ENCODE measurements at places on chromosomes 3 and 15. TPM values are rescaled to one million over a fixed set of nuclear protein-coding genes. Genes with fewer than 3 reads are reported as not detected.

DNA sequence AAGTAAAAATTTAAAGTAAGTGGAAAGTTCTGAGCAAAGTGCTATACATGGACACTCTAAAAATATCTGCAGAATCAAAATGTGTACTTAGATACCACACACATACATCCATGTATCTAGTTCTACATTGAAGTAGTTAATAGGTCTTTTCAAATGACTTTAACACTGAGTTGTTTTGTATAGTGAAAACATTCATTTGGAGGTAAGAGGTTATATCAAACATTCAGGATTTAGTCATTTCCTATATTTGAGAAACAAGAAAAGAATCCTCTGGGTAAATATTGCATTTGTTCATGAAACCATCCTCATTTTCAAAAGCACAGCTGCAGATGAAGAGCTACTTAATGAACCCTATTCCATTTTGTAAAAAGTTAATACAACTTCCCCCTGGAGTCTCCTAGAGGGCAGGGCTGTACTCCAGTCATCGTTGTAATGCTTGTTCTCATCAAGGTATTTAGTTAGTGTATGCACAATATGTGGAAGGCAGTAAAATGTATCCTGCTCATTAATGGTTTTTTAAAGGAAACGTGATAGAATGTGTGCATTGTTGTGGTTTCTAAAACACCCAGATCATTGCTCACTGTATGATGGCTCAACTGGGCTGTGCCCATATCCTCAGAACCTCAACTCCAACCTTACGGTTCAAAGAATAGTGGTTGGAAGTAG, 26.2 kb downstream of the ARPP21 start:
- no peak for DNase-seq

DNA sequence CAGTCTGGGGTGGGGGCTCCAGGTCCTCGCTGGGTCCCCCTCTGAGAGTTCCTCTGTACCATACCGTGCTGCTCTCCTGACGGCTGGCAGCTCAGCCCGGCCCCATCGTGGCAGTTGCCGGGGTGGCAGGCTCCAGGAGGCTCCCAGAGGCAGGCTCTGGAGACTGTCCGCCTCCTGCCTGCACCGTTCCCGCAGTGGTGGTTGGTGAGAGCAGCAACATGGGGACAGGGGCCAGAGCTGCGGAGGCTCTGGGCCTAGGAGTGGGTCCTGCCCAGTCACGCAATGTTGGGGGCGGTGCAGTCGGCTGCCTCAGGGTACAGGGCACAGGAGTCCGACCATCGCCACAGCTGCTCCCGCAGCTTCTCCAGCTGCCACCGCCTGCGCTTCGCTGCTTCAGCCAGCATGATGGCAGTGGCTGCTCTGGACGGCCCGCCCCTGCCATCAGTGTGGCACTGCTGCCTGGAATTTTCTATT, 492.7 kb downstream of the AGBL1 start:
- no peak for DNase-seq

- DNase-seq, result no peak
Measured at GRCh38 chr3:62027796-62028195, 345.6 kb downstream of the FEZF2 start.

DNA sequence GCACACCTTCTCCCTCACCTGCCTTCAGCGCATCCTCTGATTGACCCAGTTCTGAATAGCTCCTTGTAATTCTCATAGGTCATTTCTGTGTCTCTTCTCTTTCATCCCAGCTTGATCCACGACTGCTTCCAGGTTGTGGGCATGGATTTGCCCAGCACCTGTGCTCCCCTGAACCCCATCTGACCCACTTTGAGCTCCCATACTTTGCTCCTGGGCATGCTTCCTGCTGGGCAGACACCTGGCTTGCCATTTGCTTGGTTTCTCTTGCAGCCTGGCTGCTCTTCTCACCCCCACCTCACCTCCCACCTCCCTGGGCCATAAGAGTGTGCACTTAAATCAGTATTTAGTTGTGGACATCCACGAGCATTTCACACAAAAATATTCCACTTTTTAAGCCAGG, 635.5 kb downstream of the TBL1XR1 start:
- DNase-seq, result no peak

- no peak for DNase-seq
Measured at GRCh38 chr3:110623571-110623970, 448.0 kb upstream of the NECTIN3 start.

DNA sequence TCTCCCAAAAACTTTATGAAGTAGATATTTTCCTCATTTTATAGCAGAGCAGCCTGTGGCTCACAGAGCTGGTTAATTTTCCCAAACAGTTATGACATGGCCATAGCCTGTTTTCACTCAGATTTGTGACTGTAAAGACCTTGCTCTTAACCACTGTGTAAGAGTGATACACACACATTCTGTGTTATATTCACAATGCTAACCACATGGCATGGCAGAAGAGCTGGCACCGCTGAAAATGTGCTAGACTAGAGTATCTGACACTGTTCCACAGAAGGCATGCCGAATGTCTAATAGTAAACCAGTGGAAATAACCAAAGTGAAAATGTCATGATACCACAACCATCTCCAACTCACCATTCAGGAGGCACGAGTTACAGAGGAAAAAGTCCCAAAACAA, 71.8 kb downstream of the PEX5L start:
- no peak for DNase-seq

GRCh38 chr15:57865294-57865693, 158.8 kb downstream of the POLR2M start:
- no peak for DNase-seq

The ASB14 gene
- polyA plus RNA-seq, result 1.7 TPM

The CLDN18 gene
- 140 TPM for polyA plus RNA-seq

The SLC12A8 gene
- 1.6 TPM for polyA plus RNA-seq

The NAA80 gene
- polyA plus RNA-seq, result 7.4 TPM

The GASK1A gene
- 4.9 TPM for polyA plus RNA-seq

The CCDC39 gene
- 10.6 TPM for polyA plus RNA-seq
